ENCODE measurements at places on chromosomes 12 and 14.

GRCh38 chr12:63066782-63067181 is 84.2 kb downstream of the AVPR1A start:
- no peak for DNase-seq

DNA sequence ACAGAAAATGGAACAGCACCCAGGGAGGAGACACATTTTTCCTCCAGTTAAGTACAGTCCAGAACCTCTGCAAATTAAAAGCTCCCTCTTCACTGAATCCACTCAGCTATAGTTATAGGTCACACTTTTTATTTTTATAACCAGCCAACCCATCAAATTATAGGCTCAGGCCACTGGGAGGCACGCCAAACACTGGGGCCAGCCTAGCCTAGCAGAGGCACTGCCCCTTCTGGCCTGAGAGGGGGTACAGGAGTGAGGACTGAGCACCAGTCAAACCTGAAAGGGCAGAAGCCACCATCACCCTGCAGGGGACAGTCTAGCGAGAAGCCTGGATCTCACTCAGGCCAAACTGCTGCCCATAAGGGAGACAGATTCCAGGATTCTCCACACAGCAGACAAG is 19.3 kb downstream of the FMNL3 start:
- no peak for DNase-seq

DNA sequence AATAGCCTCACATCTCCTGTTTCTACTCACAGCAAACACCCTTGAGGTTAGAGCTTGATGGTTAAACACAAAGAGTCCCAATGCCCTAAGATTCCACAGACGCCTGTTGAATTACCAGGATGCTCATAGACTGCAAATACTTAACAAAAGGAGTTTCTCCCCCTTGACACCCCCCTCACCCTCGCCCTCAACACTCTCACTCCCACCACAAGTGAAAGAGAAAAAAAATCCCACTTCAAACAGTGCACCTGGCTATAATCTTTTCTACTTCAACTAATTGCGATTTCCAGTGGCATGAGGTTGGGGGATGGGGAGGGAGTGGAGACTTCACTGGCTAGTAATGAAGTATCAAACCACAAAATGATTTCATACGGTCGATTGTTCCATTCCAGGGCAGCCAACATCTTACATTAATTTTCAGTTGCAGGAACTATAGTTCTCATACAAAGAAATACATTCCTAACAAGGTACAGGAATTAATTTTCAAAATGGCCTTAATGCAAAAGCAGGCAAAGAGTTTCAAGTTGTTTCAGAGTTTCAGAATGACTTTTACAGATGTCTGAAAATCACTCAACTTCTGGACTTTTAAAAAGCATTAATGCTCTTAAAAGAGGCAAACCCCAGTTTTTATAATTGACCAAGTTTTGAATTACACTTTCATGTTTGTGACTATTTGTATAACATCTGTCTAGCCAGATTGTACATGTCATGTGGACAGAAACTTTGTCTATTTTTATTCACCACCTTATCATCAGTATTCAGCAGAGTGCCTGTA is 390.7 kb downstream of the C12orf75 start:
- no peak for DNase-seq

DNA sequence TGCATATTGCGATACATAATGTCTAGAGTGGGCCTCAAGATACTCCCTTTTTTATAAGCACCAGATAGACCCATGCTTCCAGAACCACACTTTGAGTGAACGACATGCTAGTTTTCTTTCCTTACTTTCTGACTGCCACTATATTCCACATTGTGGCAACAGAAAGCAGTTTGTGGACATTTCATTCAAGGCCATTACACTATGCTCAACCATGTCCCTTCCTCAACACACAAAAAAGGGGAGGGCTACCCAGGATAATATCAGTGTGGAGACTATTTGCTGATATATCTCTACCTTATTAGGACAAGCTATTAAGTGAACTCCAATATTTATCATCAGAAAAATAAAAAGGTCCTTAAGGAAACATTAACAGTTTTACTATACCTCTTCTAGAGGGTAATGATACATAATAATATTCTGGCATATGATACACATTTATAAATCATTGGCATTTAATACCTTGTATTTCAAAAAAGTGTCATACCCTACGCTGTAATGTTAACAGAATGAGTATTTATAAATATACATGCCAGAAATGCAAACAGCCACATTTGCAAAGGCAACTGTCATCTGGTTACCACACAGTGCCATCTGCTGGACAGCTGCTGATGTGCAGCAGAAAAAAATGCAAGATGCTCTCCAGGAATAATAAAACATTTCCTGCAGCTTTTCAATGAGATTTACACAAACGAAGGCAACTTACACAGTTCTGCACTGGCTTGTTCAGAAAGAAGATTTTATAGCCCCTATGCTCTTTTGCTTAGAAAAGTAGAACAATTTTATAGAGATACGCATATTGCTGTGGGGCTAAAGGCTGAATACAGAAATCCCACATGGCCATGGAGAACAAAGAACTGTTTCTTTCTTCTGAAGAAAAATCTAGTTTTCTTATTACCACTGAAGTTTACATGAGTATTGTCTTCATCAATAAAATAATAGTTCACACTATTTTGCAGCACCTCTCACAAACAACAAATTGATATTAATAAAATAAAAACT is 182.2 kb upstream of the GRIP1 start:
- DNase-seq: peak; percentile 58

GRCh38 chr14:96756745-96757144 is 40.4 kb upstream of the VRK1 start:
- DNase-seq: no peak

DNA sequence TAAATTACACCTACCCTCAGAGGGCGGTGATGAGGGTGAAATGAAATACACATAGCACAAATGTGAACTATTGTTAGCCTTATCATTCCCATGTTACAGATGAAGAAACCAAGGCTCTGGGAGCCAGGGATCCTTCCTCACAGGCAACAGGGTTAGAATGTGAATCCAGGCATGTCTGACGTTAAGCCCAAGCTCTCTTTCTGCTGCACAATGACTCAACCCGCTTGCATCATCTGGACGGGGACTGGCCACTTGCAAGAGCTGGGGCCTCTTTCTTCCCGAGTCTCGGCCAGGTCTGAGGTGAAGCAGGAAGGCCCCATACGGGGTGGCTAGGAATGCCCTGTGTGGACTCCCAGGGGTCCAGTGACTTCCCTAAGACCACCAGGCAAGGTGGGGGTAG is 105.2 kb downstream of the RBM19 start:
- no peak for DNase-seq

- no peak for DNase-seq
These were observed 56.3 kb downstream of the PLXNC1 start for GRCh38 chr12:94204499-94205247.

- no peak for DNase-seq
These were observed 920.1 kb downstream of the FLRT2 start for GRCh38 chr14:86450085-86450484.

DNA sequence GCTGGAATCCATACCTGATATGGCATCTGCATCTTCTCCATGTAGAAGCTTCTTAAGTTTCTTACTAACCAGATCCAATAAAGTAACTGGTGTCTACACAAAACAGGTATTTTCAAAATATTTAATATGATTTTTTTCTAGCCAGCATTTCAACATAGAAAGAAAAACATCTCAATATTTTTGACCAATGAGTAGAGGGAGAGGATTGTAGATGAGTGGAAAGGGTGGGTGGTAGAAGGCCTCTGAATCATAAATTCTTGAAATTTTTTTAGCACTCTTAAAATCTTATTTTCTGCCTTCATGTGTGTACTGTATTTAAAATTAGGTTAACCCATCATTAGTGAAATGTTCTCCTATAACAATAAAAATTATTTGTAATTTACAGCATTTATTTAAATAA is 18.0 kb downstream of the DEPDC4 start:
- no peak for DNase-seq

DNA sequence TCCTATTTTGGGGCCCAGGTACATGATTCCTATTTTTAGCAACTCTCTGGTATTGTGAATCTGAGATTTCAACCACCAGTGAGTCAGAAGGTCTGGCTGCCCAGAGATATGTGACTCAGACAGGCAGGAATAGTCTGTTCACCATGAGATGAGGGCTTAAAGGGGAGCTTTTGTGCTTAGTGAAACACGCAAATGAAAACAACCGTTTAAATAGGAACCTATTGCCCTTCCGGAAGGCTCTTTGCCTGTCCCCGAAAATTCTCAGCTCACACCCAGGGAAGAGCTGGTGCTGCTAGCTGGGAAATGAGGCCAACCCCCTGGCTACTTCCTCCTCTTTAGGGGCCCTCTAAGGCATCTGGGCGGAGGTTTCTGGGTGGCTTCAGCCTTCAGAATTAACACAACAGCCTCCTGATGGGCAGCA is 283.6 kb downstream of the CACNA1C start:
- DNase-seq: no peak

- peak; percentile 10 for DNase-seq
These were observed 23.2 kb upstream of the RIN3 start for GRCh38 chr14:92490239-92490959.

- DNase-seq: no peak
These were observed 132.2 kb downstream of the ASCL4 start for GRCh38 chr12:107906707-107907106.

- no peak for DNase-seq
These were observed 6.0 kb downstream of the SIX6 start for GRCh38 chr14:60514741-60515491.

- DNase-seq: no peak
These were observed 1226.7 kb downstream of the FLRT2 start for GRCh38 chr14:86756521-86757190.

DNA sequence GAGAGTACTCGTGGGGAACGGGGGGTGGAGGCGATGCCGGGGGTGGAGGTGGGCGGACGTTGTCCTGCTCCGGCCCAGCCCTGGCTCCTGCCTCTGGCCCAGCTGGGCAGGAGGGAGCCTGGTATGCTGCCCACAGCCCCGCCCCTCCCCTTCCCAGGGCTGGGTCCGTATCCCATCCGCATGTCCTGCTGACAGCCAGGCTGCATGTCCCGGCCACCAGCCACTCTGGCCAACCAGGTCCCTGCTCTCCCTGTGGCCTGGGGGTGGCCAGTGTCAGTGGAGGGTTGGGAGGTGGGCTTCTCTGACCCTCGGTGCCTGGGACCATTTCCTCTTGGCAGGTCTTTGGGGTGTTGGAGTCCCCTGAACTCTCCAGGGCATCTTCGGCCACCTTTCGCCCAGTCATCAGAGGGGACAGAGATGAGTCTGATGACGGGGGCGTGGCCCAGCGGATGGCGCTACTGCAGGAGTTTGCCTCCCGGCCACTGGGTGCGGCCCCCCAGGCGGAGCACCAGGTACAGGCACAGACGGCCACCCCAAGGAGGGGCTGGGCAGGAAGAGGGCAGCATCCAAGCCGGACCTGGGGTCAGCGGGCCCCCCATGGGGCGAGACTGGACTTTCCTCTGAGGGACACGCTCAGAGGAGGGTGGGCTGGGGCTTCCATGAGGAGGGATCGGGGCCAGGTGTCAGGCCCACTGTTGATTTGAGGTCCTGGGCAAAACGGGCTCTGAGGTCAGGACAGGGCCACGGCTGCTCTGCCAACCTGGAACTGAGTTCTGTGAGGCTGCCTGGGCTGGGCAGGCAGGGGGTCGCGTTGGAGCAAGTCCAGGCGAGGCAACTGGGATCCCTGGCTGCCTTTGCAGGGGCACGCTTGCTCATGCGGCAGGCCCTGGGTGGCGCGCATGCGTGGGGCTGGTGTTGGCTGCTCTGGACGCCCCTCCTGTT is 20.2 kb downstream of the CEP170B start:
- no peak for DNase-seq

DNA sequence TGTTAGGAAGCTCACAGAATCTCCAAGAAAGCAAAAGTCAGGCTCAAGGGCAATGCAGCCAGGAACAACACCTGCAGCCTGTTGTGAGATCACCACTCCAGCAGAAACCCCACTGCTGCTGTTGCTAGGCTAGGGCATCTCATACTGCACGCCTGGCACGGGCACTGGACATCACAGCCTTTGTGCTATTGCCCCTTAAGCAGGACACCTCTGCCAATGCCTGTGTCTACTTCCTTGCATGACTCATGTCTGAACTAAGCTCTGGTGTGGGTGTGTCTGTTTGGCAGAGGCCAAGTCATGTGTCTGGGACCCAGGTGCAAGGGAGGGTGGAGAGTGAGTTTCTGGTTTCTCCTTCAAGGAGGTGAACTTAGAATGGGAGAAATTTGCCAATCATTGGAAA is 10.0 kb upstream of the DDX47 start:
- peak; percentile 91 for DNase-seq

- DNase-seq: no peak
These were observed 256.1 kb downstream of the NAV3 start for GRCh38 chr12:78086553-78087362.

DNA sequence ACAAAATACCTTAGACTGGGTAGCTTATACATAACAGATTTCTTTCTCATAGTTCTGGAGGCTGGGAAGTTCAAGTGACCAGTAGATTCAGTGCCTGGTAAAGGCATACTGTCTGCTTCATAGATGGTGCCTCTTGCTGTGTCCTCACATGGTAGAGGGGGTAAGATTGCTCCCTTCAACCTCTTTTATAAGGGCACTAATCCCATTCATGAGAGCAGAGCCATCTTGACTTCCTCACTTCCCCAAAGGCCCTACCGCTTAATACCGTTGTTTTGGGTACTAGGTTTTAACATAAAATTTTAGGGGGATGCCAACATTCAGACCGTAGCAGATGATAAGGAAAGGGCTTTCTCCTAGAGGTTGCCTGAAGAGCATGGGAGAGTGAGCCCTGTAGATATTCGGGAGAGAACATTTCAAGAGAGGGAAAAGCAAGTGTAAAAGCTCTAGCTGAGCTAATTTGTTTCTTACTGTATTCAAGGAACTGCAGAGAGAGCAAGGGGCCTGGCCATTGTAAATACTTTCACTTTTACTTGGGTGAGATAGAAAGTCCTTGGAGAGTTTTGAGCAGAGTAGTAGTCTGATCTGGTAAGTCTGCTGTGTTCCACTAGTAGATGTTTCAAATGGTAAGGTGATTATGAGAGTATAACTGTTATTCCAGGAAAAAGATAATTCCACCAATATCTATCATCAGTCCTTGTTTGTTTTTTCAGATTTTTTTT is 27.3 kb downstream of the FRS2 start:
- no peak for DNase-seq

GRCh38 chr12:94089891-94090290 is 58.5 kb upstream of the PLXNC1 start:
- no peak for DNase-seq

DNA sequence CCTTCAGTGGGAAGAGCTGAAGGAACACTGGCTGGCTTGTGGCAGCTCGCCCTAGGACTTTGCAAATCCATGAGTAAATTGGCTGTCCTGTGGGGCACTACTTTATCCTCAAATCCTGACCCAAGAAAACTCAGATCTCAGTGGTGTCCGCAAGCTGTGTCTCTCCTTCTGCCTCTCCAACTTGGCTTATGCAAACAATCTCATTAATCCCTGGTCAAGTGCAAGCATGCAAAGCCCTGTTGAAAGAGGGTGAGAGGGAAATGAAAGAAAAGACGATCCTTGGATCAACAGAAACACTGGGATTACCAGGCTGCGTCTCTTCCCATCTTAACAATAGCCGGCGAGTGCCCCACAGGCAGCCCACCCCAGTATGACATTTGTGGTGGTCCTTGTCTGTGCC is 901.6 kb downstream of the BCL11B start:
- DNase-seq: no peak

DNA sequence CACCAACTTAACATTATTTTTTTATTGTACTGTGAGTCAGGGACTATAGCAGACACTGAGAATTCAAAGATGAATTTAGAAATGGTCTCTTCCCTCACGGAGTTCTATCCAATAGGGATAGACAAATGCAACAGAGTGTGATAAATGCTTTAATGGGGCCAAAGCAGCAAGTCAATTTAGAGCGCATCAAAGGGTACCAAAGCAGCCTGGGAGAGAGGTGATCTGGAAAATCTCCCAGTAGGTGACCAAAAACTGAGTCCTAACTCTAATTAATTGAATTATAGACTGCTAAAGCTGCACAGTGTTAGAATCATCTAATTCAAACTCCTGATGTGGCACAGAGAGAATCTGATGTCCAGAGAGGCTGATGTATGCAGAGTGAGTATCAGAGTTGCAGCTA is 2.6 kb downstream of the LIN7A start:
- DNase-seq: no peak
